ENCODE measurements at places on chromosomes 2 and 18.

DNA sequence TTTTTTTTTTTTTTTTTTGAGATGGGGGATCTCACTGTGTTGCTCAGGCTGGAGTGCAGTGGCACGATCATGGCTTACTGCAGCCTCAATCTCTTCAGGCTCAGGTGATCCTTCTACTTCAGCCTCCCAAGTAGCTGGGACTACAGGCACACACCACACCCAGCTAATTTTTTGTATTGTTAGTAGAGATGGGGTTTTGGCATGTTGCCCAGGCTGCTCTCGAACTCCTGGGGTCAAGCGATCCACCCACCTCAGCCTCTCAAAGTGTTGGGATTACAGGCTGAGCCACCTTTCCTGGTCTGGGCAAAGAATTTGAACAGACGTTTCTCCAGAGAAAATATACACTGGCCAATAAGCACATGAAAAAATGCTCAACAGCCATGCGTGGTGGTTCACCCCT is 2.9 kb upstream of the SNRNP200 start:
- DNase-seq = no peak

- no peak for DNase-seq
These were observed 8.0 kb downstream of the ATP8B1 start for GRCh38 chr18:57794951-57795728.

GRCh38 chr2:43848214-43848613 is 9.4 kb downstream of the ABCG8 start:
- DNase-seq = no peak

GRCh38 chr2:40127890-40128557 is 323.9 kb downstream of the SLC8A1 start:
- no peak for DNase-seq

GRCh38 chr2:165544897-165545296 is 75.4 kb downstream of the CSRNP3 start:
- DNase-seq = no peak

DNA sequence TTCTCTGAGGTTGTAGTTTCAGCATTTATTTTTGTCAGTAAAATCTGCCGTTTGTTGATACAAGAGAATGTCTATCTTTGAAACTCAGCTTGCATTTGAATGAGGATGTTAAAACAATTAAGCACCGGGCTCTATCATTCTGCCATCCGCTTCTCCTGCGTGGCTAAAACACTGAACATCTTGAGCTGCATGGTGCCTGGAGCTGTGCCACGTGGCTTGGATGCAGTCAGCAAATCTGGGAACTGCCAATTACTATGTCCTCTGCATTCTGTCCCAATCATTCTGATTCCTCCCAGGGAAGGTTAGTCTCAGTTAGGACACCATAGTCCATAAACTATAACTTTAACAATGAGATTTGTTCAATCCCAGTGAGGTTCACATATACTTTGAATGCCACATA is 598.4 kb downstream of the FBXO15 start:
- no peak for DNase-seq

GRCh38 chr2:8300216-8300615 is 381.6 kb upstream of the ID2 start:
- DNase-seq = no peak

DNA sequence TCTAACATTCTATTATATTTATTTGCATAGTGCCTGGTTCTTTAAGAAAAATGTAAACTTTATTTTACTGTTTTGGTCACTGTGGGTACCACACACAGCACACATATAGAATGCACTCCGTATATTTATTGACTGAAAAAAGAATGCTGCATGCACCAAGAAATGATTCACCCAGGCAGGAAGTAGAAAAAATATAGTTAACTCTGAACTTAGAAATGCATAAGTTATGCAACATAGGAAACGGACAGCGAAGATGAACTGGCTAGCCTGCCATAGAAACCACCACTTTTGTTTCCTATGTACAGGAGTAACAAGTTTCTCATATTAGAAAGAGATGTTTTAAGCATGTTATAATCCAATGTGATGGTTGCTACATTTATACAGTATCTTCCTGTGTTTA is 635.8 kb downstream of the DSC3 start:
- DNase-seq = no peak

DNA sequence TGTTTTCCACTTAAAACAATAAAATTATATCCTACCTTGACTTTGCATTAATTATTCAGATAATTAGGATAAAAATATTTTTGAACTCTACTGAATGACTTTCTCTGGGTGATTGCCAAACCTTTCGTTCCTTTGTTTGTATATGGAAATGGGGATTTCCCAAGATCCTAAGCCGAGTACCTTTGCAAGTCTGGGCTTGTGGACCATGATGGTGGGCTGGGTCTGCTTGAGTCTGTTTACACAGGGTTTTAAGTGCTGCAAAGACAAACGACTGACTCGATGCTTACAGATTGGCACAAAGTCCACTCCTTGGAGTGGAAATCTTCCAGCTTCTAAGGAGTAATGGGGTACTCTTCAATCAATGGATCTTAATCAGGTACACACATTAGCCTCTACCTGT is 659.5 kb downstream of the TSN start:
- no peak for DNase-seq

- DNase-seq = no peak
These were observed 146.1 kb upstream of the SESTD1 start for GRCh38 chr2:179410552-179411356.

DNA sequence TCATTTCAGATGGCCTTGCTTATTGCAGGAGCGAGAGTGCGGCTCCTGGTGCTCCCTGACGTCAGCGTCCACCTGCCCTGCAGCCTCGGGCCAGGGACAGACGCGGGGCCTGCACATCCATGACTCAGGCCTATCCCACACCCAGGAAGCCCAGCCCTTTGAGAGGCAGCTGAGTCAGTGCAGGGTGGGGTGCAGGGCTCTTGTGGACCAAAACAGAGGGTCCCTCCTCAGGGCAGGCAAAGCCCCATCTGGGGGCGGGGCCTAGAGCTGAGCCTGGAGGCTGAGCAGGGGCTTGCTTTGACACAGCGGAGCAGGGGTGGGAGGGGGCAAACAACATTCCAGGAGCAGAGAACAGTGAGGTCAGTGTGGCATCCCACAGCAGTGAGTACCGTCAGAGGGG is 7.7 kb upstream of the ARHGEF4 start:
- no peak for DNase-seq

DNA sequence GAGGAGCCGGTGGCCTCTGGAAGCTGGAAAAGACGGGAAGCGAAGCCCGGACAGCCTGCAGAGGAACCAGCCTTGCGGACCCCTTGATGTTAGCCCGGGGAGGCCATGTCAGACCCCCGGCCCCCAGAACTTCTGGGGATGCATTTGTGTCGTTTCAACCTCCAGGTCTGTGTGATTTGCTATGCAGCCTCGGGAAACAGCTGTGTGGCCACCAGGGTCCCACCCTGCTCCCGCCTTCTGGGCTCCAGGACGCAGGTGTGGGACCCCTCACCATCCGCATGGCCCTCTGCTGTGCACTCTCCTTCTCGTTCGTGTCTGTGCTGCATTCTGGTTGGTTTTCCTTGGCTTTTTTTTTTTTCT is 13.3 kb downstream of the NEU4 start:
- no peak for DNase-seq

GRCh38 chr2:130824492-130825061 is 12.1 kb upstream of the ARHGEF4 start:
- no peak for DNase-seq
